A549 (cell line): ENCODE measurements at places on chromosomes 1 and 21.

DNA sequence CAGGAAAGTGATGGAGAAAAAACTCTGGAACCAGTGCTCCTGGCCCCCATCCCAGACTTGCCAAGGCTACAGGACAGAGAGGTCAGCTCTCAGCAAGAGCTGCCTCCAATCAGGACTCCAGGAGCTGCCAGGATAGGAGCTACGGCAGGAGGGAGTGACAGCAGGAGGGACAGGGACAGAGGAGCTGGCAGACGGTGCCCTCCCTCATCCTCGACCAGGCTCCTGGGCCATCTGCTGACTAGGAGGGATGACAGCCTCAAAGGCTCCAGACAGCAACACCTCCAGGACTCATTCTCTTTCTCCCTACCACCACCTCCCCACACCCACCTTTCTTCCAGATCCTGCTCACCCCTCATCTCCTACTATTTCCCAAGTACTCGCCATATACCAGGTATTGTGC is 22.7 kb downstream of the DLGAP3 start:
- DNase-seq: no peak

- no peak for DNase-seq
Measured at GRCh38 chr1:235955777-235956176, 89.1 kb upstream of the LYST start.

DNA sequence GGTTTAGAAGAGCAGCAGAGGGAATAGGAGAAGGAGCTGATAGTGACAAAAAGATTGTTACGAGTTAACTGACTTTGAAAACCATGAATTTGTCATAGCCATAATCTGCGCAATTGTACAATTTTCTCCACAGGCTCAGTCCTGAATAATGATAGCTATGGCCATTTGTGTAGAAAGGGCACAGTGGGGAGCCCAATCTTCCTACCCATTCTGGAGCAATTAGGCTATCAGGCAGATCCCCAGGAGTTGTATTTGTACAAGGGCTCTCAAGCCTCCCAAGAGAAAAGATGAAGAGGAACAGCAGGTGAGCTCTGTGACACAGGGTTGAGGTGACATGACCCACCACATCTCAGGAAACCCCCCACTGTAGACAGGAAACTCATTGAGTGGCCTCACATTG is 42.1 kb upstream of the SAMD13 start:
- no peak for DNase-seq

DNA sequence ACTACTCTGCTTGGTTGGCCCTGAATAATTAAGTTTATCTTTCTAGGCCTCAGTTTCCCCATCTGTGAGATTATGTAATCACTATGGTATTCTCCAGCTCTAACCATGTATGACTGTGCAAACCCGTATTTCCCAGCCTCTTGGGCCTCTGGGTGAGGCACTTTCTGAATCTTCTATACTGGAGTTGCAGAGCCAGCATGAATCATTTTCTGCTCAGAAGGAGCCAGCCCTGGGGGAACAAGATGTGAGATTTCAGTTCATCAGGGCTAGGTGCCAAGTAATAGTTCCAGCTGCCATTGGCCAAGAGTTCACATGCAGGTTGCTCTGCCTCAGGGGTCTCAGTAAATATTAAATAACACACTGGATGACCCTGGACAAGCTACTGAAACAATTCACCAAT is 47.7 kb upstream of the USP24 start:
- no peak for DNase-seq

DNA sequence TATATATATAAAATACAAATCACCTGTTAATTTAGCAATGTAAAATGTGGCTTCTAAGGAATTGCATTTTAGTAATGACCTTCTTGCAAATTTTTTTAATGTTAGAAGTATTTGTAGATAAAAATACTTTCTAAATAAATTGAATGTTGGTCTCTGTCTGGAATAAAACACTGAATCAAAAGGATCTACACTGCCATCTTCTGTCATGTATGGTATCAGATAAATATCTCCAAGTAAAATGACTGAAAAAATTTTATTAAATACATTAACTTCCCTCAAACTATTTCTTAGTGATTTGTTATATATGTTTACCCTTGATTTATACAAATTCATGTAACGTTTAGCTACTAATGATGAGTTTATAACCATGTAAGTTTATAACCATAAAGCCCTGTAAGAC is 2029.3 kb downstream of the MRPL39 start:
- no peak for DNase-seq

DNA sequence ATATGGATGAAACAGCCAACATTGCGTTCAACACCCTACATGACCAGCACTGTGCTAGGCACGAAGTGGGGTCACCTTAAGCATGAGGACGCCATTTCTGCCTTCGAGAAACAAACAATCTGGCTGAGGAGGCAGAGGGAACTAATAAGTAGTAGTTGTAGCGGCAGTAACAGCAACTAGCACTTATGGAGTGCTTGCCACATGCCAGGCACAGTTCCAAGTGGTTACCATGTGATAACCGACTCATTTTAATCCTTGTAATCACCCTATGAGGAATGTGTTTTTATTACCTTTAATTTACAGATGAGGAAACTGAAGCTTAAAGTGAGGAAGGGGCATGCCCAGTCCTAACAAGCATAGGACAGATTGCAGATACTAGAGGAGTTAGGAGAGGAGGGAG is 33.7 kb downstream of the KCND3 start:
- no peak for DNase-seq

- no peak for DNase-seq
Measured at GRCh38 chr1:225954753-225955152, 13.7 kb upstream of the LEFTY2 start.

DNA sequence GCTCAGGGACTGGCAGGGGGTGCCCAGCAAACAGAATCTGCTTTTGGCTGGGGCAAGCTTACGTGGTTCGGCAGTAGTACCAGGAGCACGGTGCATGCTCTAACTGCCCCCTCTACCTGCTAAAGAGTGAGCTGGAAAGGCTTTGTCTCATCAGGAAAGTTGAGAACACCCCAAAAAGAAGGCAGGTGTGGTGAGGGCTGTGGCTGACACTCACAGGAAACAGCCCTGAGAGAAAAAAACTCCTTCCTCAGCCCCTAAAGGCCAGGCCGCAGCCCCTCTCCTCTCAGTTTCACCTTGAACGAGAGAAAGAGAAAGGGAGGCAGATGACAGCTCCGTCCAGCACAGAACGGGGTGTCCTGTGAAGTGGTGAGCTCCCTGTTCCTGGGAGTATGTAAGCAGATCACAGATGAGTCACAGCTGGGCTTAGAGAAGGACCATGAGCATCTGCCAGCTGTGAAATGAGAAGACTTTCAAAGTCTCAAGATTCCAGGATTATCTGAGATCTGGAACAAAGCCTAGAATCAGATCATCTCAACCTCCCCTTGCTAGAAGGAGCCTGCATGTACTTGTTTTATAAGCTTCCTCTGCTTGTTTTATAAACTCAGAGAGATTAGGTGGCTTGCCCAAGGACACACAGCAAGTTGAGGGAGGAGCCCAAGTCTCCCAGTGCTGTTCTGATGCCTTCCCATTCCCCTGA is 13.4 kb downstream of the LAPTM5 start:
- no peak for DNase-seq

GRCh38 chr1:110554871-110555801 is 36.2 kb upstream of the KCNA10 start:
- DNase-seq: peak; percentile 23

GRCh38 chr1:158496374-158496773 is 24.4 kb downstream of the OR10R2 start:
- no peak for DNase-seq

GRCh38 chr1:248857201-248857600 is 1.7 kb downstream of the ZNF692 start:
- no peak for DNase-seq

GRCh38 chr1:81801651-81802456 is 1.1 kb downstream of the ADGRL2 start:
- peak; percentile 27 for DNase-seq

DNA sequence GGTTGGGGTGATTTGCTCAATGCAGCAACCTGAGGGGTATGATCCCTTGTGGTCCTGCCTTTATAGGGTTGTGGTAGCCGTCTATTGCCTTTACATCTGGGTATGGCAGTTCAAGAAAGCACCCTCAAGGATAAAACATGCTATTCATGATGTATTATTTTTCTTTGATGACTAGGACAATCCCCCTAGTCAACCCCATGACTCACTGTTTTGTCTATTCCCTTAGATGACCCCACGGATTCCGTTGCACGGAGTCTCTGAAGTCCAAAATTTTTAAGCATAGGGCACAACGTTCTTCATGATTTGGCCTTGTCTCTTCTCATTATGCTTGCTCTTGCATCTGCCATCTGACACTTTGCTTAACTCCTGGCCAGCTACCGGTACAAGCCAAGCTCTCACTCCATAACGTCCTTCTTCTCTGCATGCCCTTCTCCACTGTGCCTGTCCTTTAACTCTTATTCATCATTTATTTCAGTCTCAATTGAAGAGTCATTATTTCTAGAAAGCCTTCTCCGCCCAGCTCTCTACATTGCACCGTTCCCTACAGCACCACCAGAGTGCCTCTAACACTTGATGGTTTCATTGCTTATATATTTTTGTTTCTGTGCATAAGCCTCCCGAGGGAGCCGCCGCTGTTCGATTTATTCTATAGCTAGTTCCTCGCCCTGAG is 838 bp upstream of the DISP1 start:
- no peak for DNase-seq

DNA sequence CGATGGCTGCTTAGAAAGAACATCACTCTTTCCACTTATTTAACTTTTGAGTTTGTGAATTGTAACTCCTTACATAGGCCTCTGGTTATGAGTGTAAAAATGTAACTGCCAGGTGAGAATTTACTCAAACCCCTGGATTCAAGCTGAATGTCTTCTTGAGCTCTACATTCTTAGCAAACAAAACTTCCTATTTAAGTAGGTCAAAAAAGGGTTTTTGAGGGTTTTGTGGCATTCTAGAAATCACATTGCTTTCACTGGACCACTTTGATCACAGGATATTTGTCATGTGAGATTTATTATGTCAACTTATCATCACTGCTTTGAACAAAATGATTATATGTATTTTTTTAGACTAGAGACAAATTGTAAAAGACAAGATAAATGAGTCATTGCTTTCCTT is 5.7 kb downstream of the IL23R start:
- DNase-seq: no peak

- no peak for DNase-seq
Measured at GRCh38 chr21:44518686-44519085, 21.3 kb downstream of the KRTAP10-1 start.

- DNase-seq: no peak
Measured at GRCh38 chr21:44967082-44968047, 27.5 kb downstream of the SLX9 start.

- DNase-seq: no peak
Measured at GRCh38 chr1:47699492-47700235, 261.8 kb downstream of the FOXD2 start.

DNA sequence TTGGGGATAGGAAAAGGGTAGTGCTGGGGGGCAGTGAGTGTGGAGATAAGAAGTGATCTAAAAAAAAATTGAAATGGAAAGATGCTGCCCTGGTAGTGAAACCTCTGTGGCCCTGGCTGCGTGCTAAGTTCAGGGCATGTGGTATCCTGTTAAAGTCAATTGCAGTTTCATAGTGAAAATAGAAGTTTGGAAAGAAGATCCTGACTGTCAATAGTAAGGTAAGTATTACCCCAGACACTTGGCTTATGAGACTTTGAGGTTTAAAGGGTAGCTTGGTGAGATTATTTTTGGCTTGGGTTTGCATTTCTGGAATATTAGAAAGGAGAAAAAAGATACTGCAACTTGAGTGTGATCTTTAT is 6.8 kb downstream of the ARID1A start:
- DNase-seq: no peak

- no peak for DNase-seq
Measured at GRCh38 chr1:180675586-180675985, 43.8 kb downstream of the XPR1 start.

DNA sequence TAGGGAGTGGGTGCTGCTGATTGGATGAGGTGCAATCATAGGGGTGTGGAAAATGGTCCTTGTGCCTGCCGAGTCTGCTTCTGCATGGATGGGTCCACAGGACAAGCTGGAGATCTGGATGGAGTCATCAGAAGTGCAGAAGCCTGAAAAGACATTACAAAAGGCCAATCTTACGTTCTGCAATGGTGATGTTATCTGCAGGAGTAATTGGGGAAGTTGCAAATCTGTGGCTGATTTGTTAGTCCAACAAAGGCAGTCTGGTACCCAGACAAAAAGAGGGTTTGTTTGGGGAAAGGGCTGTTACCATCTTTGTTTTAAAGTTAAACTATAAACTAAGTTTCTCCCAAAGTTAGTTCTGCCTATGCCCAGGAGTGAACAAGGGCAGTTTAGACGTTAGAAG is 166.5 kb downstream of the PGBD5 start:
- no peak for DNase-seq

GRCh38 chr1:118960567-118961136 is 27.5 kb downstream of the TBX15 start:
- DNase-seq: peak; percentile 28

DNA sequence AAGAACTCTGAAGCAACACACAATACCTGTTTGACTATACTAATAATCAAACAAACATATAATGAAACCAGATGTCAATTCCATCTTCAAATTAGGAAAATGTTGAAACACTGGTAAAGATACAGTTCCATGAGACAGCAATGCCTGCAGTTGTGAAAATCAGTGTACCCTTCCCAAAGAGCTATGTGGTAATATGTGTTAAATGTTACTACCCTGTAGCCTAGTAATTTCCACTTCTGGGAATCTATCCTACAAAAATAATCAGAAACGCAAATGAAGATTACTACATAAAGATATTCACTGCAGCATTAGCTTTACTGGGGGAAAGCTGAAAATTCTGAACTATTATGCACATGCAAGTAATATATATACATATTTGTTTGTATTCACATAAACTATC is 16.9 kb downstream of the GLIS1 start:
- DNase-seq: no peak

GRCh38 chr1:84166797-84167196 is 22.7 kb downstream of the PRKACB start:
- DNase-seq: no peak

GRCh38 chr1:224884361-224884801 is 45.1 kb upstream of the DNAH14 start:
- DNase-seq: no peak

DNA sequence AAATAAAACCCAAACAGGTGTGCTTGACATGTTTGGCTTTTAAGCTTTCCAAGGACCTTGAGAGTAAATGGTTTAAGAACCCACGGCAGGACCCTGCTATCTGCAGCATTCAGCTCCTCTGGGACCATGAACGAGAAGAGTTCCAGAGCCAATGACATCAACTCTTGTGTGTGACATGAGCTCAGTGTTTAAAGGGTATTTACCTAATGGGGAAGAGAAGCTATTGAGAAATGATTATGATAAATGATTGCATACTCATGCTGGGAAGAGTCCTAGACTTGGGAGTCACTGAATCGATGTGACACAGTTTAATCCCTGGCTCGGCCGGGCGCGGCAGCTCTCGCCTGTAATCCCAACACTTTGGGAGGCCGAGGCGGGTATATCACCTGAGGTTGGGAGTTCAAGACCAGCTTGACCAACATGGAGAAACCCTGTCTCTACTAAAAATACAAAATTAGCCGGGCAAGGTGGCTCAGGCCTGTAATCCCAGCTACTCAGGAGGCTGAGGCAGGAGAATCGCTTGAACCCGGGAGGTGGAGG is 55.4 kb downstream of the KANK4 start:
- DNase-seq: no peak

DNA sequence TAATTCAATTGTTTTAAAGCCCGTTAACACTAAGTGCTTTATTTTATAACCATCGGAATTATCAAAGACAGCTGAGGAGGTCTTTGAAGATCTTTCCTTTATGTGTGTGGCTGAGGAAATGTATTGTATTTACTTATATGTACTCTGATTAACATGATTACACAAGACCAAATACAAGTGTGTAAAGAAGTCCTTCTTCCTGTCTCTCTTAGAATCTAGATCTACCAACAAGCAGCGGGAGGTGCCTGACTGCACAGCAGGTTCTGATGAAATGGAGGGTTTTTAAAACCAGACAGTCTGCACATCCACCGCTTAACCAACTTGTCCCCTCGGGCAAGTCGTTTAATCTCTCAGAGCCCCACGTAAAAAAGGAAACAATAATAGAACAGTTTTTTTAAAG is 240.5 kb upstream of the MAP1LC3C start:
- peak; percentile 71 for DNase-seq
